Muscle of arm (tissue), 14 donors: ENCODE measurements at places on chromosomes 3 and 15. TPM values are rescaled to one million over a fixed set of nuclear protein-coding genes. Genes with fewer than 3 reads are reported as not detected.

PLA2G4B gene
- polyA plus RNA-seq: not detected

GOLGA8S gene
- polyA plus RNA-seq: not detected

P2RY14 gene
- polyA plus RNA-seq: 3.4 TPM

SERPINI2 gene
- polyA plus RNA-seq: 0.20 TPM

SERINC4 gene
- 0.72 TPM for polyA plus RNA-seq

TIMP4 gene
- 1.8 TPM for polyA plus RNA-seq

ASB14 gene
- 0.71 TPM for polyA plus RNA-seq

TEX9 gene
- 4.8 TPM for polyA plus RNA-seq

NPAP1 gene
- 0.29 TPM for polyA plus RNA-seq

SOX14 gene
- not detected for polyA plus RNA-seq

CCDC13 gene
- not detected for polyA plus RNA-seq
